ENCODE measurements at places on chromosomes 4 and X.

- no peak for DNase-seq
Measured at GRCh38 chr4:153465615-153466080, 512 bp upstream of the TMEM131L start.

DNA sequence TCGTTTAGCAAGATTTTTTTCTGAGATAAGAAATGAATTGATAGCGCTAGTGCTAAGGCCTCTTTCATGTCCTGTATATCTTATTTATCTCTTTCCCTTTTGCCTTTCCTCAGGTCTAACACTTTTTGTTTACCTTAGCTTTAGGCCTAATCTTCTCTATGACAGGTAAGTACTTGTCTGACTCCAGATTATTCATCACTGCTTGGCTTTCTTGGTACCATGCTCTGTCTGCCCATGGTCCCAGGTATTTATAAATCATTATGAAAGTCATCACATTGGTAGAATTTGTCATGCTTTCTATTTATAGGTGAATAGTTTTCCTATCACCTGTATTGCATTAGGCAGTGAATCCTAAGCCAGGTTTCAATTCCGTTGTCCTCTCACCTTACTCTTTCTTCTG is 99.5 kb upstream of the CTSO start:
- DNase-seq: no peak

- DNase-seq: no peak
Measured at GRCh38 chr4:120472447-120473131, 405.9 kb upstream of the MAD2L1 start.

DNA sequence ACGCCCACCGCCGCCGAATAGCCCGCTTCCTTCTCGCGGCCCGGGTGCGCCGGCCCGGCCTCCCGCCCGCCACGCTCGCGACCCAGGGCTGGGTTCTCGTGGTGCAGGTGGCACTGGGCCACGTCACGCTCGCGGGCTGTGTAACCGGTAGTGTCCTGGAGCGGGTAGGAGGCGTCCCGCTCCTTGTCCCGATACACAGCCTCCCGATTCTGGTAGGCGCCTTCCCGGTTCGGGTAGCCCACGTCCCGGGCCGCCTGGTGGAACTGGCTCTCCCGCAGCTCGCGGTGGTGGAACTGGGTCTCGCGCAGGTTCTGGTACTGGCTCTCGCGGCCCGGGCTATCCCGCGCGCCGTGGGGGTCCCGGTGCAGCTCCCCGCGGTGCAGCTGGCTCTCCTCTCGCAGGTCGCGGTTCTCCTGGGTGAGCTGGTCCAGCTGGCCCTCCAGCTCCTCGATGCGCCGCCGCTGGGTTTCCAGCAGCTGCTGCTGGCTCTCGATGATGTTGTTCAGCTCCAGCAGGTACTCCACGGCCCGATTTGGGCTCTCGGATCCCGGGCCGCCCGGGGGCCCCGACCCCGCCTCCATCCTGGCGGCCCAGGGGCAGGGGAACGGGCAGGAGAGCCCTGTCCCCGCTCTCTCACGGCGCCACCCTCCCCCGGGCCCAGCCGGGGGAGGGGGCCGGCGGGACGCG is 39.3 kb upstream of the IQSEC2 start:
- DNase-seq: no peak

GRCh38 chrX:151726751-151727150 is 7.8 kb upstream of the CNGA2 start:
- DNase-seq: no peak

- no peak for DNase-seq
Measured at GRCh38 chr4:48375651-48376304, 34.4 kb downstream of the SLAIN2 start.

GRCh38 chrX:21457718-21458117 is 83.5 kb downstream of the CNKSR2 start:
- DNase-seq: no peak

GRCh38 chr4:184267206-184267608 is 49.5 kb upstream of the ENPP6 start:
- DNase-seq: no peak

DNA sequence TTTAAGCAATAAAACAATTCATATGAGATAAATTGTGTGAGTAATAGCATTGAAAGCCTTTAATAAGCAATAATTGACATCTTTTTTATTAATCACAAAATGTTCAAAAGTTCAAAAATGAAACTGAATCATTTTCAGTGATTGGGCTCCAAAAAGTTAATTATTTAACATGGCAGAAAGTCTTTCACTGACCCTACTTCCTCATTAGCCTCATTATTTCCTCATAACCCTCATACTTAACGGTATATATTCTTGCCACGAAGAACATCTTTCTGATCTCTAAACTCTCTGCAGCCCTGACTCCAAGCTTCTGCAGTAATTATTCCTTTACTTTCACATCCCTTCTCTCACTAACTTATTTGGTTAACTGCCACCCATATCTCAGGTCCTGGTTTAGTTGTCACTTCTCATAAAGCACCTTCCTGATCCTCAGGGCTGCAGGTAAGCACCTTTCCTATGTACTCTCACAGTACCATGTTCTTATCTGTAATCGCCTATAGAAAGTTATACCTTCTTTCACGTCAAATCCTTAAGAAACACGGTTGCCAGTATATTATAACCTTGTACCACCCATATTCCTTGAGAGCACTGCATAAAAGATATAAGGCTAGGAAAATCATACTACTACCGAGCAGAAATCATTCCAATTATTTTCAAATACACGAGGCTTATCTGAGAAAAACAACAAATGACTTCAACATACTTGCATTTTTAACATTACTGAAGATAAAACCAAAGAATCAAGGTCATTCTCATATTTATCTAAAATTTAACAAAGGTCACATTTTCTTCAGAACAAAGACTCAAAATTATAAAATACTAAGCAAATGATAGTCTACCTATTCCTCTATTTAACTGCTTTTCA is 72.2 kb downstream of the PPP3CA start:
- DNase-seq: no peak

GRCh38 chr4:48944252-48944651 is 37.7 kb upstream of the OCIAD2 start:
- DNase-seq: no peak

DNA sequence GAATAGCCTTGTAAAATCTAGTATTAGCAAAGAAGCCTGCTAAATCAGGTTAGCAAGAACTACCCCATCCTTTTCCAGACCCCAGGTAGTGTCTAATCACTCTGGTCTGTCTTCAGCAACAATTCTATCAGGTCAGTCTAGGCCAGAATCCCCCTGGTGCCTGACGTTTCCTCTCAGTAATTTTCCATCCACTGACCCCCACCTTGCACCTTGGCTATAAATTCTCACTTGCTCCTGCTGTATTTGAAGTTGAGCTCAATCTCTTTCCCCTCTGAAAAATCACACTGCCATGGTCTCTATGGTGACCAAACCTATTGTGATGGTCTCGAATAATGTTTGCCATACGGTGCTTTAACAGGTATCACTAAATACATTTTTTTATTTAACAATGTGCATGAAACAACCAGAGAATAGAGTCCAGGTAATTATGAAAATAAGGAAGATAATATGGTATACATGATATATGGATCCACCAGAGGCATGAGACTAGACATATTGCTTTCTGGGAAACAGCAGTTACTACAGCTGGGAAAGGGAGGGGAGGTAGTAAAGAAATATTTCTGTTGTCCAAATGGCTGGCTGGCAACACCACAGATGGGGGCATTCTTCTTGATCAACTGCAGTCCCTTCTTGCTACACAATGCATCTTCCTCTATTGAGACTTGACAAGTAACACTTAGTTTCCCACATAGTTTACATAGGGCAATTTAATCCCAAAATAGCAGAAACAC is 33.8 kb downstream of the CXCL1 start:
- no peak for DNase-seq

- no peak for DNase-seq
Measured at GRCh38 chrX:78540171-78540570, 119.0 kb downstream of the RTL3 start.

GRCh38 chrX:53398216-53398615 is 24.2 kb downstream of the SMC1A start:
- no peak for DNase-seq

- no peak for DNase-seq
Measured at GRCh38 chrX:138929926-138930582, 218.5 kb upstream of the FGF13 start.

DNA sequence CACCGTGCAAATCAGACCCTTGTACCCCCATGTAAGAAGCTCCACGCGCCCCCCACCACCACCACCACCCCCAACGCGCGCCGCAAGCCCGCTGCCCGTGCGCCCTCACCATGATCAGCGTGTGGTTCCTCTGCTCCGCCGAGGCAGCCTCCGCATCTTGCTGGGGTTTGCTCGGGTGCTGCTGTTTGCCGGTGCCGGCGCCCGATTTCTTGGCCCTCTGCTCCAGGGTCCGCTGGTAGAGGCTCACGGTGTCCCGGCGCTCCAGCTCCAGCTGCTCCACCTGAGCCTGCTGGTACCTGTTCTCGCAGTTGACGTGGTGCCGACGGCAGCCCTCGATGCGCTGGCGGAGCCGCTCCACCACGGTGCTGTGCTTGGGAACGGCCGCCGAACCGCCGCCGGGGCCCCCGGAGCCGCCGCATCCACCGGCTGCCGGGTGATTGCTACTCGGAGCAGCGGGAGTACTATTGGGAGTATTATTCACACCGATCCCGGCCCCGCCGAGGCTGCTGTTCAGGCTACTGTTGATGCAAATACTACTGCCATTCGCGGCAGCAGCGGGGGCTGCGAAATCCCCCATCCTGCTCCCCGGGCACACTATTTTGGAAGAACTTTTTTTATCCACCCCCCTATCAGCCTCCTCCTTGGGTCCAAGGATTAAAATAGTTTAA is 1.1 kb downstream of the MAML3 start:
- DNase-seq: no peak

- DNase-seq: no peak
Measured at GRCh38 chr4:46986922-46987638, 6.3 kb downstream of the GABRA4 start.

DNA sequence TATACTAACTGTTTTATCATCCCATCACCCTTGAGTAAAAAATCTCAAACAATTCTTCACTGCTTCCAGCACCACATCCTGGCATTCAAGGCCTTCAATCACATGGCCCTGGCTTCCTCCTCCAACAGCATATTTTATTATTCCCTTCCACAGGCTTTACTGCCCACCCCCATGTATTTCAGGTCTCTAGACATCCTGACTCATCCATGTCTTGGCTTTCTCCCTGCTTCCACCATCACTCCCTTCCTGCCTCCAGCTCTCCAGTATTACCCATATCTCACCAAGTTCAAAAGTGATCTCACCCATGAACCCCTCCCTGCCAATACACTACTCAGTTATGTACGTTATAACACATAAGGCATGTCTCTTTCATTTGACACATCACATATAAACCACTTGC is 34.7 kb upstream of the PLAC1 start:
- no peak for DNase-seq

- DNase-seq: no peak
Measured at GRCh38 chr4:75561789-75562188, 5.9 kb downstream of the ODAPH start.

DNA sequence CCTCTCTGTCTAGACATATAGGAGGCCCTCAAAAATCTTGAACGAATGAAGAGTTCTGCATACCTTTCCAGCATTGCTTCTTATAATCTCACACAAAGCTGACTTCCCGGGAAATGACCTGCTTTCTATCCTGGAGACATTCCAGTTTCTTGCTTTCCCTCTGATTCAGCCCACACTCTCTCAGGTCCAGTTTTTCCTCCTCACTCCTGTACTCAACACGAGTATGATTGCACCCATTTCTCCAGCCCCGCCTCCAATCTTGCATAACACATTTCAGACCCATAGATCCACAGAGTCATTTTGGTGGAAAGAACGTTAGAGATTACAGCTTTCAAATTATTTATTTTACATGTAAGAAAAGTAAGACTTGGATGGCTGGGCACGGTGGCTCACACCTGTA is 127.5 kb upstream of the TLR3 start:
- no peak for DNase-seq

DNA sequence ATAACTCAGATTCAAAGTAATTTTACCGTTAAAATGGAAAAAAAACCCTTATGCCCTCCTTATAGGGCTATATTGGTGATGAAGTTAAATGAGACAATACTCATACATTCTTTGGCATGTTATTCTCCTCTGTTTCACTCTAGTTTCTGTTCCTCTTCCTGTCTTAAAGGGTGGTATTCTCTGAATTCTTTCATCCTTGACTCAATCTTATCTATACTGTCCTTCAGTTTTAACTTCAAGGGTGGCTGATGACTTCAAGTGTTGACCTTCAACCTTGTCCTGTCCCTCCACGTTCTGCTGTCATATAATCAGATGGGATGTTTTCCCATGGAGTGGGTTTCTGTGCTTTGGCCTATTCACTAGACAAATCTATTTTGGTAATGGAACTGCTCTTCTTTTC is 44.0 kb downstream of the ZNF518B start:
- no peak for DNase-seq

DNA sequence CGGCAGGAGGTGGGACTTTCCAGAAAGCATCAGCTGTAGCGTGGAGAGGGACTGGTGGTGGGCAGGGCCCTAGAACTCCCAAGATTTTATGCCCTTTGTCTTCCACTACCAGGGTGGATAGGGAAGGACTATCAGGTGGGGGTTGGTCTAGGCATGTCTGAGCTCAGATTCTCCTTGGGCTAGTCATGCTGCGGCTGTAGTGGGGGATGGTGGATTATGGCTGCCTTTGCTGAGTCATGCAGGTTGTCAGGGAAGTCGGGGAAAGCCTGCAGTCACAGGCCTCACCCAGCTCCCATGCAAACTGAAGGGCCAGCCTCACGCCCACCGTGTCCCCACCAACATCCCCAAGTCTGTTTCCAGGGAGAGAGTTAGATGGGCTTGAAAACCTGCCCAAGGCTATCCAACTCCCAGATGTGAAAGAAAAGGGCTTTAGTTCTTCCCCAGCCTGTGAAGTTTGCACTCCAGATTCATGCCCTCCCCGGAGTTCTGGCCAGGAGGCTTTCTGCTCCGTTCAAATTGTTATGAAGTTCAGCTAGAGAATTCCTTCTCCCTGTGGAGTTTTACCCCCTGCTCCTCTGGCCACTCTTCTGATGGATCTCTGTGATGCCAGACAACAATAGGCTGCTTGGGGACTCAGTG is 13.4 kb upstream of the MEPE start:
- no peak for DNase-seq

- no peak for DNase-seq
Measured at GRCh38 chr4:168724686-168725411, 228.0 kb downstream of the PALLD start.

GRCh38 chr4:2937986-2938385 is 25.2 kb downstream of the NOP14 start:
- DNase-seq: no peak

- no peak for DNase-seq
Measured at GRCh38 chr4:149555146-149555545, 260.5 kb downstream of the IQCM start.

DNA sequence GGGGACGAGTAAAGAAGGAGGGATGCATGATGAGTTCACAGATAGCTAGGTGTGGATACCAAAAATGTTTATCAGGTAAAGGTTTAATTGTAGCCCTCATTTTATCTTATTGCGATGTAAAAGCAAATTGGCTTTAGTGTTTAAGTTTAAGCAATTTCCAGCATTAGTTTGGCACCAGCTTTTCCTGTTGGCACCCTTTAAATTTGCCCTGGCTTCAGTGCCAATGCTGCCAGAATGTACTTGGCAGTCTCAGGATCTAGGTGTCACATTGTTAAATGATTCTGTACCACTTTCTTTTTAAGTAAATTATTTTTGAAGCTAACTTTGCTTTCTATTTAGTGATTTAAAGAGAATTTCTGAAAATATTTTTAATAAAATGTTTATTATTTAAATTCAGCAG is 681.8 kb downstream of the PCDH18 start:
- DNase-seq: no peak

GRCh38 chr4:35820003-35820402 is 424.3 kb downstream of the ARAP2 start:
- DNase-seq: no peak

All from Jurkat, Clone E6-1 (cell line).